ENCODE measurements at places on chromosomes 13 and 19. TPM values are rescaled to one million over a fixed set of nuclear protein-coding genes. Genes with fewer than 3 reads are reported as not detected.

ZNF677 gene
- 6.9 TPM for total RNA-seq

ARL11 gene
- not detected for total RNA-seq

CATSPERD gene
- total RNA-seq, result not detected

TRIP10 gene
- 60.8 TPM for total RNA-seq

TPTE2 gene
- total RNA-seq, result not detected

CPB2 gene
- not detected for total RNA-seq

KLK12 gene
- not detected for total RNA-seq

Data from myometrial cell (primary cell).